ENCODE measurements at places on chromosomes 11 and 22. TPM values are rescaled to one million over a fixed set of nuclear protein-coding genes. Genes with fewer than 3 reads are reported as not detected.
A peak's percentile ranks its signal among the peaks of the same experiment; 100 is the strongest.

GRCh38 chr11:47672283-47672730, 29.9 kb upstream of the MTCH2 start:
- no peaks in the 10 kb centered on the region for H3K27me3 ChIP-seq
- H3K4me1 ChIP-seq = no peaks in the 10 kb centered on the region
- no peak for DNase-seq
- no peak overlapping the region for H3K27ac ChIP-seq
- H3K4me3 ChIP-seq = no peak overlapping the region

DNA sequence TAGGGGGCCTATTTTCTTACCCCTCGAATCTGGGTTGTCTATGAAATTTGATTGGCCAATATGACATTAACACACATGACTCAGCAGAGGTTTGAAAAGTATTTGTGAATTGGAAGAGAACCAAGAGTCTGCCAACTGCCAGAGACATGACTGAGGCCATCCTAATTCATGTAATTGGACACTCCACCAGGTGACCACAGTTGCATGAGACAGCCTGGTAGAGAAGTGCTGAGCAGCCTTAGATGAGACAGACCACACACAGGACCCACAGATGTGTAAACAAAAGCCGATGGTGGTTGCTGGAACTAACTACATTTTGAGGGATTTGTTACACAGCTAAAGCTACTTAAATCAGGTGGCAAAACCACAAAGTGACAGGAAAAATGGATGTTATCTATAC, 855 bp upstream of the MS4A5 start:
- H3K4me3 ChIP-seq = no peak overlapping the region
- no peaks in the 10 kb centered on the region for H3K36me3 ChIP-seq
- no peak overlapping the region for H3K27ac ChIP-seq

GRCh38 chr22:37330200-37331033, 48.1 kb downstream of the CYTH4 start:
- H3K4me1 ChIP-seq = peaks cover 9% of the 10 kb centered on the region
- DNase-seq = no peak
- H3K4me3 ChIP-seq = no peak overlapping the region
- peak overlapping the region; percentile 42 for H3K27ac ChIP-seq
- peaks cover 86% of the 10 kb centered on the region for H3K27me3 ChIP-seq

- peaks cover 4% of the 10 kb centered on the region for H3K4me1 ChIP-seq
- no peak overlapping the region for H3K4me3 ChIP-seq
- no peaks in the 10 kb centered on the region for H3K36me3 ChIP-seq
- H3K27me3 ChIP-seq = no peaks in the 10 kb centered on the region
- no peak for DNase-seq
These were observed 455.9 kb upstream of the CNTN5 start for GRCh38 chr11:98564881-98565280.

DNA sequence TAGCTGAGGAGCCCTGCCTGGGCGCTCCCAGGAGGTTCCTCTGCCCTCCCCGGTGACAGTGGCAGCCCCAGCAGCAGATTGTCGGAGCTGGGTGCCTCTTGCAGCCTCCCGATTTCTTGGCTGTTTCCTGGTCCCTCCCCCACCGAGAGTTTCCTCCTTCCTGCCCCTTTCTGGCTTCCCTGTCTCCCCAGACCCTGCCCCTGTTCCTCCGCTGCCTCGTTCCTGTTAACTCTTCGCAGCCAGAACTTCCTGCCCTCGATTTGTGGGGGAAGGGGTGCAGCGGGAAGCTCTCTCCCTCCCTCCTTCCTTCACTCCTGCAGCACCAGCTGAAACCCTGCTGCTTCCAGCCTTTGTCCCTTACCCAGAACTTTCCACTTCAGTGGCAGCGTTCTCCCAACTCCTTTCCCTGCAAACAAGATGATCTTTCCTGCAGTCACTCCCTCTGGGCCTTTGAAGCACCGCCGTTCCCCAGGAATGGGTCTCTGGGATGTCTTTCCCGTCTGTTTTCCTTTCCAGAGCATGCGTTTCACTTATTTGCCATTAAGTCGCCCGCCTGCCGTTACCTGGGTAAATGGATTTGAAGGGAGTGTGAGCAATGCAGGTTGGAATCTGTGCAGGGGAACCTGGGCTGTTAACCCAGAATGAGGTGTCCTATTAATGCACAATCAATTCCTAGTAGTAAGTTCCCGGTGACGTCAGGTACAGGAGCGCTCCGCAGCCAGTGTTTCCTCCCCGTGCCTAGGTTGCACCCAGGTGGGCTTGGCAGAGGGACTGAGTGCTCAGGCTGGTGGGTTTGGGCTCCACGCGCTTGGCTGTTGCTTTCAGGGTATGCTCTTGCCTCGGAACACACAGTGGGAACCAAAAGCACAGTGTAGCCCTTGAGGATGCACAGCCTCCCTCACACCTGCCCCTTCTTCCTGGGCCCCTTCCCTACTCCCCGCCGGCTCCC, 4.3 kb downstream of the GRK2 start:
- H3K4me3 ChIP-seq = peak overlapping the region; percentile 83
- peaks cover 23% of the 10 kb centered on the region for H3K4me1 ChIP-seq
- H3K27me3 ChIP-seq = no peaks in the 10 kb centered on the region
- H3K36me3 ChIP-seq = no peaks in the 10 kb centered on the region
- no peak for DNase-seq

DNA sequence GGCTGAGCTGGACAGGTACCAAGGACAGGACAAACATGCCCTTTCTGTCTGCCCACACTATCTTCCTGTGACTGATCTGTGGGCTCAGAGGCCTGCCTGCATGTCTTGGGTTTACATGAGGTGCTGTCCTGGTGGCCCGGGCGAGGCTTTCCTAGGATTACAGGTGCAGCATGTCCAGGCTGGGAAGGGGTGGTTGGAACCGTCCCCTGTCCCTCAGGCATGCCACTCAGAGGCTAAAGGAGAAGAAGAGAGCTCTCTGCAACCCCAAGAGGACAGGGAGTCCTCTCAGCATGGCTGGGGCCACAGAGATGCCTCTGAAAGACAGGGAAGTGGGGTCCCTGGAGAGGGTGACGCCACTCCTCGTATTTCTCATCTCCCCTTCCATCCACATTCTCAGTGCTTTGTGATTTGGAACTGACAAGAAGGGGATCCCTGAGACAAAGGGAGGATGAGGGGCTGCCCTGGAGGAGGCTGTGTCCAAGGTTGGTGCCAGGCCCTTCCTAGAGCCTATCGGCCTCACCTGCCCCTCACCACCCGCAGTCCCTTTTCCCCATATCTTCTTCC, 64.6 kb upstream of the LMO1 start:
- no peak overlapping the region for H3K27ac ChIP-seq
- H3K27me3 ChIP-seq = peaks cover 22% of the 10 kb centered on the region
- peaks cover 19% of the 10 kb centered on the region for H3K4me1 ChIP-seq

DNA sequence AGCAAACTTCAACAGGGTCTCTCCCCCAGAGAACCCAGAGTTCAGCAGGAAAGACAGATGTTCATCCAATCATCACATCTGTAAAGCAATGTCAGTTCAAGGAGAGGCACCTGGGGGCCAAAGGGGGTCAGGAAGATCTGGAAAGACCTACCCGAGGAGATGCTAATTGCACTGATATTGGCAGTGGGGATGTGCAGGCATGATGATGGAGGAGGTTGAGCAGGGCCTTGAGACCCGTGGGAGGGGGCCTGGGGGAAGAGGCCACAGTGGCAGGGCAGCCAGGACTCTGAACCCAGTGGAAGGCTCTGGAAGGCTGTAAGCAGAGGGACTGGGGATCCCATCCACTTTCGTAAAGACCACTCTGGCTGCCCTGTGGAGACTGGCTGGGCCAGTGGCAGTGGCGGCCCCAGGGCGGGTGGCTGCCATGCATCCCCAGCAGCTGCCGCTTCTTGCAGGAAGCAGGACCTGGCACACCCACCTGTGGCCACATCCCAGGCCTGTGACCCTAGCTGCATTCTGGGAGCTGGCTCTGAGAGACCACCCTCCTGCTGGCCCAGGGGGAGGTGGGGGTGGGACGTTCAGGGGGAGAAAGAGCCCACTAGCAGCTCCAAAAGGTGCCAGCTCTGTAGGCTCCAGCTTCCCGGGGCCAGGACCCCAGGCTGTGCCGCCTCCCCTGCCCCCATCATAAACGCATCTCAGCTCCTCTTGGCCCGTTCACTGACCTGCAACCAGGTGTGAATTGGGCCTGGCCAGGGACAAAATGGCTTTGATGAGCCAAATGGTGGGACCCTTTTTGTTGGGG, 59.9 kb upstream of the FGF3 start:
- no peaks in the 10 kb centered on the region for H3K36me3 ChIP-seq
- no peak for DNase-seq
- H3K4me3 ChIP-seq = no peak overlapping the region
- peaks cover 7% of the 10 kb centered on the region for H3K27me3 ChIP-seq
- peaks cover 2% of the 10 kb centered on the region for H3K4me1 ChIP-seq

GRCh38 chr11:128892866-128893565, 1.9 kb downstream of the KCNJ5 start:
- no peak overlapping the region for H3K27ac ChIP-seq
- no peak overlapping the region for H3K4me3 ChIP-seq
- H3K4me1 ChIP-seq = peaks cover 4% of the 10 kb centered on the region
- no peaks in the 10 kb centered on the region for H3K36me3 ChIP-seq
- DNase-seq = no peak
- peaks cover 44% of the 10 kb centered on the region for H3K27me3 ChIP-seq

DNA sequence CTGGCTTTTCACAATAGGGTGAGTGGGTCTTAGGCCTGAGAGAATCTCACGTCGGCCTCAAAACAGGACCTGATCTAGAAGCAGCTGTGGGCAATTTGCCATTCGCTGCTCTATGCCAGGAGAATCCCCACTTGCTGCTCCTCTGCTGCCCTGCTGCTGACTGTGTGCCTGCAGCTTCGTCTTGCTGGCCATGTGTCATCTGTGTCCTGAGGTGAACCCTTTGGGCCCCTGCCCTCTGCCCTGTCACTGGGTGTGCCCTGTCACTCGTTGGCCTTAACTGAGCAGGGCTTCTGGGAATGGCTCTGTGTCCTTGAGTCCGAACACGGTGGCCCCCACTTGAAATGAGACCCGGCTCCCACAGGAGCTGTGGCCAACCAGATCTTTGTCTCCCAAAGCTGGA, 6.2 kb downstream of the NAA40 start:
- H3K27me3 ChIP-seq = no peaks in the 10 kb centered on the region
- H3K4me1 ChIP-seq = peaks cover 33% of the 10 kb centered on the region
- DNase-seq = no peak
- H3K4me3 ChIP-seq = no peak overlapping the region
- H3K36me3 ChIP-seq = no peaks in the 10 kb centered on the region

DNA sequence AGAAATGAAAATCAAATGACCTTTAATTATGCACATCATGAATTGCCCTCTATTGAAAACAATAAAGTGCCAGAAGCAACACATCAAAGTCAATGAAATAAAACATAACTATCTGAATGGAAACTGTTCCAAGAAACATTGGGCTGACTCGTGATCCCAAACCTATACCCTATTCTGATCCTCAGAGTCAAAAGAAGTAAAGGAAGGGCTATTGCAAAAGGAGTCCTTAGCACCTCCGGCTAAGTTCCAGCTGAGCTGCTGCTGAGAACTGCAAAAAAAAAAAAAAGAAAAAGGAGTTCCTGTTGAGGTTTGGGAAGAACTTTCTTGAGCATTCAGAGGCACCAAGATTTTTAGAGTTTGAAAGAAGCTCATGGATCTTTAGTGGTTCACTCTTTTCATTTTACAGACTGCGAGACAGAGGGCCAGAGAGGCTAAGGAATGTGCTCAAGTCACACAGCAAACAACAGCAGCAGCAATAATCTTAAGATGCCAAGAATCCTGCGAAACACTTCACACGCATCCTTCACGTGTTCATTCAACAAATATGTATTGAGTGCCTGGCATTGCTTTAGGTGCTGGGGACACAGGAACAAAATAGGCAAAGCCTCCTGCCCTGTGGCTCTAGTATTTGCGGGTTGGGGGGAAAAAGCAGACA, 841 bp upstream of the TMPRSS13 start:
- no peaks in the 10 kb centered on the region for H3K36me3 ChIP-seq
- H3K4me3 ChIP-seq = peak overlapping the region; percentile 61
- peaks cover 5% of the 10 kb centered on the region for H3K27me3 ChIP-seq
- H3K4me1 ChIP-seq = peaks cover 28% of the 10 kb centered on the region
- peak overlapping the region; percentile 95 for H3K27ac ChIP-seq

- peaks cover 35% of the 10 kb centered on the region for H3K4me1 ChIP-seq
- H3K27me3 ChIP-seq = peaks cover 81% of the 10 kb centered on the region
- H3K4me3 ChIP-seq = peak overlapping the region; percentile 73
- H3K27ac ChIP-seq = peak overlapping the region; percentile 57
- no peaks in the 10 kb centered on the region for H3K36me3 ChIP-seq
- no peak for DNase-seq
These were observed 122.9 kb upstream of the HSD17B12 start for GRCh38 chr11:43557553-43558110.

DNA sequence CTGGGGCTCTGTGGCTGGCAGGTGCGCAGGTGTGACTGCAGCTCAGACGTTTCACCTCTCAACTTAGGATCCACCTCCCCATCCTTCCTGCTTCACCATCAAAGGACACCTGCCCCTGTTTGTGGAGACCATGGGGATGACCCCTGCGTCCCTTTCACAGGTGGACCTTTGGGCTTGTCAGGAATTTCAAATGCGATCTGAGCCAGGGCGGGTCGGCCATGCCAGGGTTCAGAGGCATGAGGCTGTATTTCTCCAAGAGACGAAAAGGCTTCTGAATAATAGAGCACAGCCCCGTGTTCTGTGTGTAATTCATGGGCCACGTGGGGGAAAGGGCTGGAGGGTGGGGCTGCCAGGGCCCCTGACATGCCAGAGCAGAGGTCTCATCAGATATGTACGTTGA, 668.0 kb downstream of the BRD1 start:
- H3K36me3 ChIP-seq = no peaks in the 10 kb centered on the region
- H3K27me3 ChIP-seq = peaks cover 19% of the 10 kb centered on the region
- no peak overlapping the region for H3K4me3 ChIP-seq
- DNase-seq = no peak

DNA sequence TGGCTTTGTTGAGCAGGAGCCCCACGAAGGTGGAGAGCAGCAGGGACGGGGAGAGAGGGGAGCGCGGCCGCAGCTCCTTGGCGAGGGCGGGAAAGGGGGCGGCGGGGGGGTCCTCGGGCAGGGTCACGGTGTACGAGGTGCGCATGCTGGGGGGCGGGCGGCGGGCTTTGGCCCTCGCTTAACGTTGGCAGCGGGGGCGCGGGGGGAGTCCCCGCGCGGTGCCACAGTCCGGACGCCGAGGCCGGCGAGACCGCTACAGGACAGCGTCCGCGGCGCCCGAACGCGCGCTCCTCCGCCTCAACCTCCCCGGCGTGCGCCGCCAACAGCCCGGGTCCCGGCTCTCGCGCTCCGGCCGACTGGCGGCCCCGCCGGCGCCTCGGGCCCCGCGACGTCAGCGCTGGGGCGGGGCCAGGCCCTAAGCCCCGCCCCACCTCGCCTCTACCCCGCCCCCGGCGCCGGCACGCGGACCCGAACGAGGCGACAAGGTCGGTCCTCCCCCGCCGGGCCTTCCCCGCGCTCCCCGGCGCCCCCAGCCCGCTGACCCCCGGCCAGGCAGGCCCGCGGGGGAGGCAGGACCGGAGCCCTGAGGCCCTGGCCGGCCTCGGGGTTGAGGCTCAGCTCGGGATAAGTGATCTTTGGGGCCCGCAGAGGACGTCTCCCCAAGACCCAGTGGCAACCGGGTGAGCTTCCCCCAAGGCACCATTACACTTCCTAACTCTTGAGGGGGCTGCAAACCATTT, 17.5 kb downstream of the USP2 start:
- no peak for DNase-seq
- H3K4me3 ChIP-seq = peak overlapping the region; percentile 87
- peaks cover 32% of the 10 kb centered on the region for H3K27me3 ChIP-seq
- H3K36me3 ChIP-seq = peaks cover 3% of the 10 kb centered on the region
- H3K27ac ChIP-seq = peak overlapping the region; percentile 85

The C11orf21 gene
- 1.2 TPM for total RNA-seq

The CATSPERZ gene
- not detected for total RNA-seq

The GNAZ gene
- 8.7 TPM for total RNA-seq

The PGA5 gene
- total RNA-seq = 2.9 TPM

The GGT1 gene
- total RNA-seq = 4.2 TPM

The SLC22A8 gene
- total RNA-seq = 0.85 TPM

The RAG2 gene
- not detected for total RNA-seq

The NXF1 gene
- total RNA-seq = 111 TPM

The OMP gene
- total RNA-seq = 0.86 TPM

Measured in type B pancreatic cell (in vitro differentiated cells).